A549 treated with CpdA at 1 μM for 4 hours (cell line): ENCODE measurements at places on chromosomes 13 and 19. TPM values are rescaled to one million over a fixed set of nuclear protein-coding genes. Genes with fewer than 3 reads are reported as not detected.

Gene FAM187B
- not detected in 5 replicates for total RNA-seq

Gene SCEL
- 0.50 to 0.79 TPM (median 0.66 TPM) in 5 replicates for total RNA-seq

Gene PAN3
- total RNA-seq, result 7.3 to 8.8 TPM (median 8.3 TPM) in 5 replicates

Gene TNFSF11
- not detected in 5 replicates for total RNA-seq

Gene KLK15
- not detected in 5 replicates for total RNA-seq

Gene ZSCAN1
- total RNA-seq, result not detected in 5 replicates

Gene YJEFN3
- 2.2 to 4.9 TPM (median 3.6 TPM) in 5 replicates for total RNA-seq

Gene TMPRSS9
- 0.03 TPM in 1 of 5 replicates, not detected in the others for total RNA-seq
